ENCODE measurements at places on chromosomes 11 and 22. TPM values are rescaled to one million over a fixed set of nuclear protein-coding genes. Genes with fewer than 3 reads are reported as not detected.

DNA sequence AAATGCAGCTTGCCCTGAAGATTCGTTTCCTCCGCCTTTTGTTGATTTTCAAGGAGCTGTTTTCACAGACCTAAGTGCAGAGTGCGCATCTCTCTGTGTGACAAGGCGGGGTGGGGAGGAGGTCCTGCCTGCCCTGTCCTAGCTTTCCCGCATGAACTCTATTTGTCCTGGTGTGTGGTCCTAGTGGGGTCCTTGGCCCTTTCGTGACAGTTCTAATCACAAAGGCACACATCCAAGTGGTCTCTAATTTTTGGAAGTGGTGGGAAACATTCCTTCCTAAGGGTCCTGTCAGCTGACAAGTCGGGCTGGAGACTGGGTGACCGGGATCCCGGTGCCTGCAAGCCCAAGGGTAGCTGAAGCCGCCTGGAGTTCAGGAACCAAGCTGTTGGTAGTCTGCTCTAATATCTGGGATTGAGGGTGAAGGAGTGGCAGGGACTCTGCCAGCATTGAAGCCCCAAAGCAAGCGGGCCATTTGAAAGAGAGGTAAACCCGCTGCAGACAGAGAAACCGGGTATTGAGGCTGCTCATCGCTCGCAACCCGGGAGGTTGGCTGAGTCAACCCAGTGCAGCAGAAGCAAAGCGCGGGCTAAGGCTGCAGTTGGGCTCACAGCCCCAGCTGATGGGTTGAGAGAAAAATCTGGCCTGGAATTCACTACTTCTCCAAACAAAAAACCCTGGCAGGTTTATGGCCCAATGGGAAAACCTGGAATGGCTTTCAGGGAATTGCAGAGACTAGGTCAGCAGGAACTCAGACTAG, 28.1 kb upstream of the FBXO3 start:
- H3K27me3 ChIP-seq: peaks cover 45% of the 10 kb centered on the region
- peak overlapping the region; percentile 77 for H3K4me3 ChIP-seq
- peak; percentile 78 for DNase-seq
- H3K27ac ChIP-seq: no peak overlapping the region

- H3K4me3 ChIP-seq: no peak overlapping the region
- no peaks in the 10 kb centered on the region for H3K27me3 ChIP-seq
- no peaks in the 10 kb centered on the region for H3K4me1 ChIP-seq
- H3K27ac ChIP-seq: no peak overlapping the region
- H3K36me3 ChIP-seq: peaks cover 6% of the 10 kb centered on the region
Observed at GRCh38 chr11:61266602-61267001, 25.6 kb downstream of the PGA5 start.

- H3K4me1 ChIP-seq: no peaks in the 10 kb centered on the region
- no peak for DNase-seq
- no peak overlapping the region for H3K4me3 ChIP-seq
- no peak overlapping the region for H3K27ac ChIP-seq
- no peaks in the 10 kb centered on the region for H3K27me3 ChIP-seq
Observed at GRCh38 chr22:20582520-20583361, 75.3 kb downstream of the MED15 start.

DNA sequence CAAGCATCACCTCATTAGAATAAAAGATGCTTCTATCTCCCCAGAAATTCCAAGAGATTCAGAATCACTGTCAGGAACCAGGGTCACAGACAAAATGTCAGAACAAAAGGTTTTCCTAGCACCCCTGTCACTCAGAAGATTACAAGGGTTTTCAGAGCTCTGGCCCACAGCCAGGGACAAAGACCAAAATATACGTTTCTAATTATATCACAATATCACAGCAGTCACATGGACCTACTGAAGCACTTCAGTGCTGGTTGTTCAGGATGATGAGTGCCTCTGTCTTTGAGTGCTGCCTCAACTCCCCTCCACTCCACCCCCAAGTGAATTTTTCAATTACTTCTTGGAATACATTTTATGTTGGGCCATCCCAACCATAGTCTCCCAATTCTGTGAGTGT, 21.9 kb upstream of the RTL6 start:
- no peak overlapping the region for H3K27ac ChIP-seq
- no peak for DNase-seq
- no peaks in the 10 kb centered on the region for H3K4me1 ChIP-seq
- peaks cover 4% of the 10 kb centered on the region for H3K36me3 ChIP-seq
- no peak overlapping the region for H3K4me3 ChIP-seq

The AP1B1 gene
- 71.6 TPM for total RNA-seq

DNA sequence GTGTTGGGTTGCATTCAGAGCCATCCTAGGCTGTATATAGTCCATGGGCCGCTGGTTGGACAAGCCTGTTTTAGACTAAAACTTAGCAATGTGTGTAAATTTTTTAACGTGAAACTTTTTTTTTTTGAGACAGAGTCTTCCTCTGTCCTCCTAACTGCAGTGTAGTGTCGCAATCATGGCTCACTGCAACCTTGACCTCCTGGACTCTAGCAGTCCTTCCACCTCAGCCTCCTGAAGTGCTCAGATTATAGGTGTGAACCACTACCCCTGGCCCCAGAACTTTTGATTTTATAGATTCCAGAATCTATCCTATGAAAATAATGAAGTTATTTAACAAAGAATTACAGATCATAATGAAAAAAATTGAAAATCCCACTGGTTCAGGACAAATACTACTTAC, 29.9 kb upstream of the PANX2 start:
- no peaks in the 10 kb centered on the region for H3K27me3 ChIP-seq
- no peak overlapping the region for H3K4me3 ChIP-seq
- no peaks in the 10 kb centered on the region for H3K4me1 ChIP-seq

- H3K27ac ChIP-seq: no peak overlapping the region
- DNase-seq: no peak
- H3K4me1 ChIP-seq: no peaks in the 10 kb centered on the region
- H3K36me3 ChIP-seq: no peaks in the 10 kb centered on the region
- H3K4me3 ChIP-seq: no peak overlapping the region
- no peaks in the 10 kb centered on the region for H3K27me3 ChIP-seq
Observed at GRCh38 chr11:127376301-127376700, 375.7 kb upstream of the KIRREL3 start.

Measured in WTC11 (cell line).